ENCODE measurements at places on chromosomes 7 and 10.

GRCh38 chr7:6169805-6170520, 102.5 kb downstream of the CYTH3 start:
- no peak for DNase-seq

- no peak for DNase-seq
Observed at GRCh38 chr10:30391266-30391665, 42.2 kb upstream of the MTPAP start.

GRCh38 chr7:127692200-127692599, 40.2 kb downstream of the SND1 start:
- no peak for DNase-seq

DNA sequence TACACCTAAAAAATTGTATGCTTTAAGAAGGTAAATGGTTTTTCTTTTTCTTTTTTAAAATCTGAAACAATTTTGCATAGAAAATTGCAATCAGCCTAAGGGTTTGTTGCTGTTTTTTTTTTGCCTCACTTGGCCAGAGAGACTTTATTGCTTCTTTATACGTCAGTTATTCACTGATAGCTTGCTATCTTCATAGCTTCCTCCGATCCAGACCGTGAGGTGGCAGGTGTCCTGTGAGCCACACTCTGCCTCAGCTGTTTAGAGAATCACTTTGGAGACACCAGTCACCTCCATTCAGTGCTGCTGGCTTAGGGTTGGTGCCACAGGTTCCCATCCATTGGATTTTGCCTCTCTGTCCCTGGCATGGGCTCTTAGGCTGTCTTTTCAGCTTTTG, 68.0 kb downstream of the HHEX start:
- no peak for DNase-seq

DNA sequence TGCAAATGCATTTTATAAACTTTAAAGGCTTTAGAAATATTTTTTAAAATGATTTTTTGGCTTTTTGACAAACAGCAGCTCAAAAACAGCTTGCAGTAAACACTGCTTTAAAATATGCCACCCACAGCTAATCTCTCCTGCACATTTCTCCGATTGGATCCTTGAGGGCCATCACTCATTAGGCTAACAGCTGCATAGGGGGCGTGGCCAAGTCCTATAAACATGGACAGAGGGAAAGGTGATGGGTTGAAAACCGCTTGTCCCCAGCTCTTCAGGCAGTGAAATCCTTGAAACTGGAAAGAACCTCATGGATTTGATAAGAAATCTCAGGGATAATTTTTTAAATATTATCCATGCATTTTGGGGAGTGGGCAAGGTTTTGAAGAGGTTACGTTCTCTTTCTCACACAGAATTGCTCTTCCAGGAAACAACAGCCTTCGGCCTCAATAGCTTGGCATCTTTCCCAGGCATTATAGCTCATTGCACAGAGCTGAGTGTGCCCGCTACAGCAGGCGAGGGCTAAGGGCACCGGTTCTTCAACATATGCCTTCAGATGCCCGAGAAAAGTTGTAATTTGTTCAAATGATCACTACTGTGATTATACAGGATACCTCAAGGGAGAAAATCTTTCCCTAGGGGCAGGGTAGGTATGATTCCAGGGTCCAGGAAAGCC, 1.7 kb downstream of the PLEKHS1 start:
- no peak for DNase-seq

- no peak for DNase-seq
Observed at GRCh38 chr7:47038621-47039020, 543.3 kb downstream of the TNS3 start.

- no peak for DNase-seq
Observed at GRCh38 chr7:28069807-28070206, 110.8 kb downstream of the JAZF1 start.

Data from stimulated activated CD8-positive, alpha-beta memory T cell treated with anti-CD3 and anti-CD28 coated beads, Interleukin-15, amount 100 ng/mL, for 24 hours (primary cell).